IgD-negative memory B cell (primary cell): ENCODE measurements at places on chromosomes 5 and 9. TPM values are rescaled to one million over a fixed set of nuclear protein-coding genes. Genes with fewer than 3 reads are reported as not detected.

Gene OR1L1
- polyA plus RNA-seq, result 0.99 TPM

Gene SVEP1
- polyA plus RNA-seq, result not detected

Gene SPATA31E1
- polyA plus RNA-seq, result not detected

Gene DNAH5
- polyA plus RNA-seq, result not detected

Gene PCDHAC1
- not detected for polyA plus RNA-seq

Gene OR1Q1
- polyA plus RNA-seq, result not detected

Gene ZMAT2
- 62.1 TPM for polyA plus RNA-seq

Gene SPATA31C1
- polyA plus RNA-seq, result not detected

Gene PCDH1
- polyA plus RNA-seq, result 0.10 TPM

Gene SPAG8
- 1.1 TPM for polyA plus RNA-seq

Gene INSL6
- 0.38 TPM for polyA plus RNA-seq

Gene NSMF
- polyA plus RNA-seq, result 3.4 TPM

Gene PCDHB16
- not detected for polyA plus RNA-seq
